ENCODE measurements at places on chromosomes 11 and 22.

- DNase-seq, result no peak
Observed at GRCh38 chr22:19098157-19098556, 24.1 kb downstream of the DGCR2 start.

DNA sequence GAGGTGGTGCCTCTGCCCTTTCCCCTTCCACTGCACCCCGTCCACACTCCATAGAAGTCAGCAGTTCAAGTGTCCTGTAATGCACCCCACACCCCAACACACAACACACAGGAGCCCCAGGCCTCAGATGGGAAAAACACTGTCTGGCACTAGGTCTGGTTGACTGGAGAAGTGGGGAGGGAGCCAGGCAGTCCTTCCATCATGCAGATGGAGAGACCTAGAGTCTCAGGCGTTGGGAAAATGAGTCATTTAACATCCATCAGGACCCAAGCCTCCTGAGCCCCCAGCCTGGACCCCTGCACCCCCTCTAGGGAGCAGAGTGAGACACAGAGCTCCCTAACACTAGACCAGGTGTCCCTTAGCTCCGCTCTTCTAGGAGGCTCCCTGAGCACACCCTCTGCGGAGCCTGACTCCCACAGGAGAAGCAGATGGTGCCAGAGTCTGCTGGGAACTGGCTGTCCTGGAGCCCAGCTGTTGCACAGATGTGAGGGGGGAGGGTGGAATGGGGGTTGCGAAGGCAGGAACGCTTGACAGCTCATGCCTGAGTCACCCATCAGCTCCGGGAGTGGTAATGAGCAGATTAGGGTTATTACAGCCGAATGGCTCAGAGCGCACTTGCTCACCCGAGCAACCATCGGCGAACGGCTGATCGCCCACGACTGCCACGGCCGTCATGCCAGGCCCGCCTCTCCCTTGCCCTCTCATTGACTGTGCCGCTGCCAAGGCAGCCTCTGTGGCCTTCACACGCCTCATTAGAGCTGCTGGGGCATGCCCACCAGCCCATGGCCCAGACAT, 22.1 kb upstream of the SYT7 start:
- DNase-seq, result no peak

GRCh38 chr11:13105237-13105844, 96.2 kb downstream of the RASSF10 start:
- DNase-seq, result no peak

DNA sequence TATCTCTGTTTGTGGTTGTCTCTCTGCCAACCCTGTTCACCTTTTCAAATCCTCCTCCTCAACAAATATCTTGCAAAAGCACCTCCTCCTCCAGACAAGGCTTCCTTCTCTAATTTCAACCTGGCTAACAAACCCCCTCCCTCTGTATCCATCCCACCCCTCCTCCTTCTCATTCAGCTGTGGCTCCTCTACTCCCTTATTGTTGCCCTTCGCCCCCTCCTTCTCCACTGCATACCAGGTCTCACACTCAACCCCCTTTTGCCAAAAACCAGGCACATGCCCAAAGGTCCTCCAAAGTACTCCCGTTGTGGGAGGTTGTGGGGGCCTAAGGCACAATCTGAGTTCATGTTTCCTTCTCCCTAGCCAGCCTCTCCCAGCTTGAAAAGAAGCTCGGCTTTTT, 110.6 kb downstream of the JRKL start:
- no peak for DNase-seq

DNA sequence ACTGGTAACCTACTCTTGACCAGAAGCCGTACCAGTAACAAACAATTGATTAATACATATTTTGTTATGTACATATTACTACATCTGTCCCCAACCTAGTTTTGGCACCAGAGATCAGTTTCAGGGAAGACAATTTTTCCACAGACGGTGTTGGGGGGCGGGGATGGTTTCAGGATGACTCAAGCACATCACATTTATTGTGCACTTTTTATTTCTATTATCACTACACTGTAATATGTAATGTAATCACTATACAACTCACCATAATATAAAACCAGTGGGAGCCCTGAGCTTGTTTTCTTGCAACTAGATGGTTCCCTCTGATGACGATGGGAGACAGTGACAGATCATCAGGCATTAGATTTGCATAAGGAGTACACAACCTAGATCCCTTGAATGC, 15.5 kb downstream of the DGCR8 start:
- no peak for DNase-seq

GRCh38 chr22:45101515-45102227, 62.1 kb upstream of the NUP50 start:
- DNase-seq, result no peak

Data from stimulated activated CD8-positive, alpha-beta memory T cell treated with anti-CD3 and anti-CD28 coated beads, Interleukin-7, amount 100 ng/mL, for 1 hour (primary cell).